ENCODE measurements at places on chromosomes 7 and 10. TPM values are rescaled to one million over a fixed set of nuclear protein-coding genes. Genes with fewer than 3 reads are reported as not detected.

TRUB1 gene
- 1.9 TPM for polyA plus RNA-seq

TIMM23 gene
- 51.5 TPM for polyA plus RNA-seq

UTF1 gene
- not detected for polyA plus RNA-seq

CFAP70 gene
- polyA plus RNA-seq = not detected

ZEB1 gene
- polyA plus RNA-seq = 8.4 TPM

CFAP46 gene
- not detected for polyA plus RNA-seq

KCND2 gene
- polyA plus RNA-seq = not detected

ANKRD2 gene
- not detected for polyA plus RNA-seq

SEPTIN7 gene
- 1,103 TPM for polyA plus RNA-seq

GPR26 gene
- polyA plus RNA-seq = not detected

EPHA1 gene
- 0.22 TPM for polyA plus RNA-seq

MMP21 gene
- not detected for polyA plus RNA-seq

ODAD2 gene
- not detected for polyA plus RNA-seq

AZGP1 gene
- not detected for polyA plus RNA-seq

ELFN1 gene
- not detected for polyA plus RNA-seq

CLDN4 gene
- not detected for polyA plus RNA-seq

H2BK1 gene
- polyA plus RNA-seq = not detected

CCDC172 gene
- polyA plus RNA-seq = not detected

SAP25 gene
- polyA plus RNA-seq = not detected

ADAM22 gene
- not detected for polyA plus RNA-seq

SYT15B gene
- polyA plus RNA-seq = not detected

ANKRD7 gene
- polyA plus RNA-seq = not detected

PDE6C gene
- polyA plus RNA-seq = not detected

DYNC1I1 gene
- not detected for polyA plus RNA-seq

FRMPD2 gene
- not detected for polyA plus RNA-seq

PITX3 gene
- not detected for polyA plus RNA-seq

CCZ1B gene
- polyA plus RNA-seq = 19.4 TPM

GIMAP6 gene
- polyA plus RNA-seq = 119 TPM

PTPN20 gene
- polyA plus RNA-seq = 0.71 TPM

Measured in immature natural killer cell (primary cell).